ENCODE measurements at places on chromosomes 1 and 21. TPM values are rescaled to one million over a fixed set of nuclear protein-coding genes. Genes with fewer than 3 reads are reported as not detected.

DNA sequence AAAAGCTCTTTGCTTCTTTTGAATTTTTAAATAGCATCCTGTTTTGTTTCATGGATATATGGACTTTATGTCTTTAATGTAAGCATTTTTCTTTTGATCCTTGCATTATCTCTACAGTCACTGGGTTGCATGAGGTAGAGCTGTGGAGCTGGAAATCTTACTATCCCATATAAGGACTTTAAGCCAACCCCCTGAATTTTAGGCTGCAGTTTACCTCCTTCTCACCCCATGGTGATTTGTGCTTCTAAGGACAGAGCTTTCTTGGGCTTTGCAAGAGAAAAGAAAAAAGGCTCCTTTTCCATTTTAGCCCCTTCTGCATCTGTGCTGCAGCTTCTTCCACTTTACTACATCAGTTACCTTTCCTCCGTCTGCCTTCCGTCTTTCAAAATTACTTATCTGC, 373.8 kb downstream of the HHAT start:
- peak; percentile 82 for DNase-seq

Gene MTARC2
- total RNA-seq = 11.6 TPM

- DNase-seq = no peak
Observed at GRCh38 chr1:198496216-198497143, 44.0 kb downstream of the ATP6V1G3 start.

GRCh38 chr1:41046347-41046775, 24.8 kb upstream of the SLFNL1 start:
- no peak for DNase-seq

GRCh38 chr21:29181799-29182470, 51.5 kb downstream of the MAP3K7CL start:
- DNase-seq = peak; percentile 90

DNA sequence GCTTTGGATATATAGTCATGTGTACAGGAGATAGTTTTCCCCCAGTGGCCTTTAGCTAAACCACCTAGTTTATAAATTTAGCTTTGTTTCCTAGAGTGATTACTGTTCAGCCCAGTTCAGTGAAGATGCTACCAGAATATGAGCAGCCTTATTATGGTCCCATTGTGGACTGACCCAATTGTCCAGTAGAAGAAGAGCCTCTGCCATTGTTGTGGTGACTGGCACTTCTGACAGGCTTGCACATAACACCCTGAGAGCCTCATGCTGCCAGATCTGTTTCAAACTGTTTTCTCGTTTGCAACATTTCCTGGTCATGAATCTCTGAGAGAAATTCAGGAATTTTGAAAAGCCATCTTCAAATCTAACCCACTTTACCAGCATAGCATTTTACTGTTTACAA, 20.6 kb downstream of the KPNA6 start:
- no peak for DNase-seq

DNA sequence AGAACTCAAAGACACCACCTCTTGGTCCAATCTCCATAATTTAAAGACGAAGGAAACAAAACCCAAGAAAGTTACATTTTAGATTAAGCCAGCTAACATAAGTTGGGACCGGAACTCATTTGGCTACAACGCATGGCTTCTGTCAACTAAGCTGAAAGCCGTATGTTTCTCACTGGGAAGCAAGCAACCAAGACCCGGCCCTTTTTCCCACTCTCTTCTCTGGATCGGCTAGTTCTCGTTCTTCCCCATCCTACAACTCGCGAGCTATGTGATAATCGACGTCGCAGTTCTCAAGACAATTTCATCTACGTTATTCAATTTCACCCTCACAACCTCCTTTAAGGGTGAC, 601 bp downstream of the CCT8 start:
- no peak for DNase-seq

Gene ZSWIM5
- total RNA-seq = 0.48 TPM

DNA sequence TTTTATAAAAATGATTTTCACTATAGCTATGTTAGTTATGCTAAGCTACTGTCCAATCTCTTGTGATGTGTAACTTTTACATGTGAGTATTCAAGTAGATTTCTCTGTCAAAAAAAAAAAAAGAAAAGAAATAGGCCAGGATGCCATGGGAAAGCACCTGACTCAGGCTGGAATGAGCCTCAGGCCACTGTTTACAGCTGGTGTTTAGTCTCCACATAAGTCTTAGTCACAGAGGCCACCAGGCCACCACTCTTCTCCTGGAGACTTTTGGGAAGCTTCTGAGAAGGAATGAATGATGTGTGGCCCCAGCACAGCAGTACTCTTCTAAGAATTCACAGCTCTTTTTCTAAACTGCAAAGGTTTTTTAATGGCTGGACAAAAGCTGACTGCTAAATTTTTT, 48.9 kb downstream of the CHML start:
- no peak for DNase-seq

GRCh38 chr1:67274623-67275325, 32.9 kb upstream of the IL12RB2 start:
- no peak for DNase-seq

- DNase-seq = peak; percentile 91
Observed at GRCh38 chr1:239807361-239807760, 284.3 kb upstream of the FMN2 start.

DNA sequence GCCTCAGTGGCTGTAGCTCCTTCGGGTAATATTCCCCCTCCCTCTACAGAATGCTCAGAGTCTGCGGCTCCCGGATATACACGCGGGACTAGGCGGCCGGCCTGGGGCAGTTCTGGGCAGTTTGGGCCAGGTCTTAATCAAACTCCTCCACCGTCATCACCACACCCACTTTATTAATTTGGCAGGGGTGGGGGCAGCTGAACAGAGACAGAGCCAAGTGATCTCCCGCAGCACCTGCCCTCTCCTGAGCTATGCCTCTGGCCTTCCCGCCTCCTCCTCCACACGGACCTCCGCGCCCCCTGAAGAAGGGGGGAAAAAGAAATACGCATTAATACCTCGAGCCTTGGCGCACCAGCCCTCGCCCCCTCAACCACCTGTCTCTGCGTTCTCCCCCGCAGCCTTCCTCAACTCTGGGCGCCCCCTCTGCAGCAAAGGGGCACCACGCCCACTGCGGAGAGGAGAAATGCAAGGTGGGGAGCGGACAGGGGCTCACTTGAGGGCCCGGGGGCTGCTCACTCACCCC, 42.6 kb downstream of the CD34 start:
- peak; percentile 27 for DNase-seq

Gene ZNF593OS
- total RNA-seq = not detected

Gene RGSL1
- total RNA-seq = 1.7 TPM

Gene TSPAN2
- total RNA-seq = 28.2 TPM

Gene RPTN
- total RNA-seq = 1.7 TPM

GRCh38 chr1:6586404-6586816, 6.6 kb downstream of the ZBTB48 start:
- DNase-seq = no peak

Gene SIPA1L2
- 49.1 TPM for total RNA-seq

DNA sequence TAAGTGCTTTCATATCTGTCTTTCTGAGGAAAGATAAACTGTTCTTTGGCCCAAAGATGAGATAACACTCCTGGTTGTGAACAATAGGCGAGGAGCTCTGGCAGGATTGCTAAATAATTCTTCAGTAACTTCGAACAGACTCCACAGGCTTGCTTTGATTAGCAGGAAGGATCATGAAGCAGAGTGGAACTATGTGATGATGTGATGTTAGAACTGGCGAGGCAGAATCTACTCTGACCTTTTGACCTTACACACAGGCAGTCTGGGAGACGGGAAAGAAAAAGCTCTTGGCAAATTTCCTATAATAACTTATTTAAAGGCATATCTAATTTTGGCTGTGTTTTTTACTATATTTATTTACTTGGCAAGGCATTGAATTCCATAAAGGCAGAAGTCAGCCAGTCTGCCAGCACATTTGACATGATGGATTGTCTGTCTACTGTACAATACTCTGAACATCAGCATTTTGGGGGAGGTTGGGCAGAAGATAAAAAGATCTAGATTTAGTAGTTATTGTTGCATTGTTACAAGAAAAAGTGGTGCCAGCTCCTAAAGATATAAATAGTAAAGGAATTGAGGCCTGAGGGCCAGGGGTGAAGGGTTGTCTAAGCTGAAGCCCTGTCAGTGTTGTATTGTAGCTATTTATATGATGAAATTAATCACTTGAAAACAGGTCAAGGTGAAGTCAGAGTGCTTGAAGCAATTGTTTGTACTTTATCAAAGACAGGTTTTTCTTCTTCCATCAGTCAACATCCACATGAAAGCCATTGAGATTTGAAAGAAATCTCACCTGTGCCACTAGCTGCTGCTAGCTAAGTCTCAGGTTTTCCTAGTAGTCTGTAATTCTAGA, 708.8 kb downstream of the LTN1 start:
- peak; percentile 95 for DNase-seq

Gene TENT5C
- total RNA-seq = 48.2 TPM

- DNase-seq = peak; percentile 88
Observed at GRCh38 chr21:44297525-44298290, 2.1 kb upstream of the PFKL start.

Gene GJB3
- 6.3 TPM for total RNA-seq

DNA sequence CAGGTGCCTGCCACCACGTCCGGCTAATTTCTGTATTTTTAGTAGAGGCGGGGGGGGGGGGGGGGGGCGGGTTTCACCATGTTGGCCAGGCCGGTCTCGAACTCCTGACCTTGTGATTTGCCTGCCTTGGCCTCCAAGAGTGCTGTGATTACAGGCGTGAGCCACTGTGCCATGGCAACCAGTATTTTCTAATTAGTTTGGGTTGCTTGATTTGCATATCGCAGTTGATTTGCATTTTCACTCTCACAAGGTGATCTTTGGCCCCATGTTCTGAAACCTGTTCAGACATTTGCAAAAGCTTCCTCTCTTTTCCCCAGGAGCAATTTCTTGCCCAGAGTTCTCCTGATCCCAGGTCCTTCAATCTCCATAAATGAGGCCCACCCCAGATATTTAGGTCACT, 1.7 kb downstream of the TOR3A start:
- DNase-seq = no peak

DNA sequence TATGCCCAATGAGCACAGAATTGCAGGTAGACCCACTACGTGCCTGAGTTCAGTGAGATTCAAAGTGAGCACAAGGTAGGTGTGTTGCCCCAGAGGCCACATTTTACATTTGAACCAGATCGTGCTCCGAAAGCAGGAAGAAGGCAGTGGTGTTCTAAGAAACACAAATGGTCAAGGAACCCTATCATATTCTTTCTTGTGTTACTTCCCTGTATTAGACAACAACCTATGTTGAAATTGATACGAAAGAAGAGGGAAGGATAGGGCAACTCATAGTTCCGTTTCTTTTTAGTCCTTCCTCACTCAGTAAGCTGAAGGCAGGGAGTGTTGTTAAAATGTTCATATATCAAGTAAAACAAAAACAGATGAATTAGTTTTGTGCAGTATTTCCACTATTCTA, 33.9 kb downstream of the OLFML2B start:
- DNase-seq = peak; percentile 15

GRCh38 chr1:104906141-104906540, 1156.4 kb downstream of the AMY1C start:
- DNase-seq = no peak

DNA sequence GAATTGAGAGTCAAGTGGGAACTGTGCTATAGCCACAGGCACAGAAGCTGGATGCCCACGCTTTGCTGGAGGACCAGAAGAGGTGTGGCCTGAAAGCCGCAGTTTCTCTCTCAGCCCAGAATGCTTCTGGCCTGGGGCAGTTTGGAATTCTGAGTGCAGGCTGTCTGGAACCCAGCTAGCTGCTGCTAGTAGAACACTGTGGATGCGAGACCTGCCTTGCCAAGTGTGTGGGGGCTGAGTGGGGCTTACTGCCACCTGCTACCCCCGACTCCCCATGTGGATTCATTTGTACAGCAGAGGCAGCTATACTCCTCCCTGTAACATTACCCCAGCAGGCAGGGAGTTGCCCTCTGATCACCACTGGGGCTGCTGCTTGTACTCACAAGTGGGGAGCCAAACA, 12.2 kb downstream of the ADAMTS1 start:
- DNase-seq = no peak

- DNase-seq = no peak
Observed at GRCh38 chr1:82405333-82405732, 604.6 kb downstream of the ADGRL2 start.

Gene SPRR4
- total RNA-seq = not detected

DNA sequence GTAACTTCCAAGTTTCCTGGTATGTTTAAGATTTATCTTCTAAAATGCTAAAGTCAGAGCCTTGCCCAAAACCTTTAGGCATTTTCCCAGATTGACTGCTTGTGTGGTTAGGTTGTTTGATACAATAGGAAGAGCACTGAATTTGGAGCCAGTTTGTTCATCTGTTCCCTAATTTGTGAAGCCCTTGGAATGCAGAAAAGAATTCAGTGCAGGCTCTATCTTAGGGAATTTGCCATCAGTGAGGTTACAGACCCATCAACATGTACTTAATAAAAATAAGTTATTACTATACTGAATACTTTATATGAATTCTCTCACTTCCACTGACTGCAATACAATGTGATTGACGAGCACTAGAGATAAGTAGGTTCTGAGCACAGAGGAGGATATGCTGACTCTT, 120.2 kb downstream of the PIK3R3 start:
- no peak for DNase-seq

- no peak for DNase-seq
Observed at GRCh38 chr21:37231249-37231645, 35.9 kb downstream of the VPS26C start.

DNA sequence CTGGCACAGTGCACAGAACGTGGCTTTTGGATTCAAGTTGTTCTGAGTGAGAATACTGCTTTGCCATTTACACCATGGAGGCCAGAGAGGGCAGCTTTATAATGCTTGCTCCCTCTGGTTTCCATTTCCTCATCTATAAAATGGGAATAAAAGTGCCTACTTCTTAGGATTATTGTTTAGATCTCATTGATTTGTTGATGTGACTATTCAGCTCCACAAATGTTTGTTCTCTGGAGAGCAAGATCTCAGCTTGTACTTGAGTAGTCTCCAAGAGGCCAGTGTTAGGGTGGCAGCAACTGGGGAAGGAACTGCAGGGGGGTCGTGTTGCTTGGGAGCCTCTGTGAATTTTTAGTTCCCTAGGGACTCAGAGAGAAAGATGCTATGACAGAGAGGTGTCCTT, 55.2 kb downstream of the YARS1 start:
- DNase-seq = no peak
